Fibroblast of skin of scalp (primary cell): ENCODE measurements at places on chromosomes 6 and 20.

DNA sequence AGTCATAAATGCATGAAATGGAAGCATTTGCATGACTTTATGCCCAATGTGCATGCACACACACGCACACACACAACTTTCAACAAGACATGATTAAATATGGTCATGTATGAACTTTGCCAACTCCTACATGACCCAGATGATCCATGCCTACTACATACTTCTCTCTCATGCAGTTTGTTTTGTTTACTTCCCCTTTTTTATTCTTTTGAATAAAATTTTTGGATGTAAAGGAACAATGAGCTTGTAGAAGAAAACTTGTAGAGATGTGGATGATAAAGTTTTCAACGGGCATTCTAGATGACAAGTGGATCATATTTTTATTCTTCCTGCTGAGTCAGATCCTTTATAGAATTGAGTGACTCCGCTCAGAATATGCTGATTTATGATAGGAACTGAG lies 50.8 kb upstream of the AIG1 start:
- DNase-seq, result no peak

DNA sequence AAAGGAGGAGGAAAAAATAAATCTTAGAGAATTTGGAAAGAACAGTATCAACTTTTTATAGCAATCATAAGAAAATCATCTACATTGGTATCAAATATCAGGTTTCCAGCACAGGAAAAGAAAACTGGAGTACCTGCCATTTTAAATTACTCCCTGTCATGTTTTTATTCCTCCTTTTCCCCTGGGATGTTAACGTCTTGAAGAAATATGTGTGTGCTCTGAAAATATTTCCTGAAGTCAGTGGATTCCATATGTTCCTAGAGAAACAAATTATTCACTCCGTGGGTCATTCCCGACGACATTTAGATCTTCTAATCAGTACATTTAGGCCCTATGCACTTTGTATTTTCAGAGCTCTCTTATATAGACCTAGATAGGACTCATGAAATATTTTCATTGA lies 42.0 kb upstream of the RSPO3 start:
- DNase-seq, result peak; percentile 65

DNA sequence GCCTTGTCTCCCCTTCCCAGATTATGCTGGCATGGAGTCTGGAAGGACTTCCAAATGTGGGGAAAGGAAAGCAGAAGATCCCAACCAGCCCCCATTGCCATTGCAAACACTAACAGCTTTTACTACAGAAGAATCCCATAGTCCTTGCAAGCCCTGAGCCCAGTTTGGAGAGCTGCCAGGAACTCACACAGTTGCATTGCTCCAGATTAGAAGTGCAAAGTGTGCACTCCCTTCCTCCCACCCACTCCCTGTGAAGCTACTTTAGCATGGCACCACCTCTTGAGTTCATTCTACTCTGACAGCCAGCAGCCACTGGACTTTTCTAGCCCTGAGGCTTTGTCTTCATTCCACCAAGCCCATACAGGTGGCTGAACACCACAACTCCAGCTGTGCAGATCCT lies 67.6 kb downstream of the SLC22A2 start:
- no peak for DNase-seq

GRCh38 chr20:47241345-47241781 lies 115.1 kb downstream of the ZMYND8 start:
- peak; percentile 96 for DNase-seq

GRCh38 chr20:3041854-3042409 lies 1.5 kb upstream of the GNRH2 start:
- peak; percentile 19 for DNase-seq
